Kidney epithelial cell (primary cell): ENCODE measurements at places on chromosomes 7 and 10. TPM values are rescaled to one million over a fixed set of nuclear protein-coding genes. Genes with fewer than 3 reads are reported as not detected.

Gene PRRT4
- total RNA-seq, result 0.07 TPM in 1 of 2 replicates, not detected in the other

Gene FLNC
- 243 and 267 TPM in 2 replicates for total RNA-seq

Gene AKR1D1
- total RNA-seq, result 0.08 TPM in 1 of 2 replicates, not detected in the other

Gene AKR1E2
- 1.9 and 5.6 TPM in 2 replicates for total RNA-seq

Gene SYT15
- total RNA-seq, result 0.07 and 0.17 TPM in 2 replicates

Gene CYP26C1
- 0.17 and 0.41 TPM in 2 replicates for total RNA-seq

Gene C7orf57
- 0.34 TPM in 1 of 2 replicates, not detected in the other for total RNA-seq

Gene PNLIPRP3
- total RNA-seq, result not detected in 2 replicates

Gene BET1
- total RNA-seq, result 25.1 and 35.4 TPM in 2 replicates

Gene MUC12
- total RNA-seq, result 2.9 and 4.2 TPM in 2 replicates

Gene CADPS2
- total RNA-seq, result 6.8 and 8.8 TPM in 2 replicates

Gene PLPP4
- total RNA-seq, result 5.3 and 9.4 TPM in 2 replicates

Gene EPDR1
- total RNA-seq, result 26.4 and 44.1 TPM in 2 replicates

Gene CHN2
- total RNA-seq, result 3.6 and 5.7 TPM in 2 replicates

Gene PIK3CG
- total RNA-seq, result 0.50 and 0.75 TPM in 2 replicates

Gene TAS2R40
- total RNA-seq, result not detected in 2 replicates

Gene KCNH2
- 2.1 and 4.1 TPM in 2 replicates for total RNA-seq
